ENCODE measurements at places on chromosomes 1 and 21. TPM values are rescaled to one million over a fixed set of nuclear protein-coding genes. Genes with fewer than 3 reads are reported as not detected.

GNAT2 gene
- total RNA-seq = not detected

DNA sequence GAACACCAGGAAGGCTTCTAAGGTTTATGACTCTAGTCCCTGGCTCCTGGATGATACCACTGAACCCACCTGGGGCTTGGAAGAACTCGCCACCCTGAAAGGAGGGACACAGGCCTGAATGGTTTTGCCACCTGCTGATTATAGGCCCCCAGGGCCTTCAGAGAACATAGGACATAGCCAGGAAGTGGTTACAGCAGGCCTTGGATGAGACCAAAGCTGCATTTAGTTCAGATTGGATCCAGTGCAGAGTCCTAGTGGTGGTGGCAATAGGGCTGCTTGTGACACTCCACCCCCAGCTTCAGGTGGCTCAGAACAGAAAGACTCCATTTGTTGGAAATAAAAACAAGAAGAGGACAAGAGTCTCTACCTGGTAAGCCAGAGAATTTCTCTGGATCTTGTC lies 101.6 kb upstream of the PLPPR5 start:
- no peak for DNase-seq

HES2 gene
- total RNA-seq = 0.52 TPM

ESRRG gene
- not detected for total RNA-seq

GRCh38 chr1:246753670-246754535 lies 29.7 kb downstream of the SCCPDH start:
- DNase-seq = peak; percentile 73

- DNase-seq = no peak
Measured at GRCh38 chr1:22254756-22255155, 111.9 kb upstream of the WNT4 start.

Data from activated CD8-positive, alpha-beta memory T cell treated with anti-CD3 and anti-CD28 coated beads, Interleukin-2, amount 10 ng/mL, durations not matched to agents 7 days and 5 days (primary cell).